NCI-H146 (cell line): ENCODE measurements at places on chromosomes 2 and 18.
A peak's percentile ranks its signal among the peaks of the same experiment; 100 is the strongest.

DNA sequence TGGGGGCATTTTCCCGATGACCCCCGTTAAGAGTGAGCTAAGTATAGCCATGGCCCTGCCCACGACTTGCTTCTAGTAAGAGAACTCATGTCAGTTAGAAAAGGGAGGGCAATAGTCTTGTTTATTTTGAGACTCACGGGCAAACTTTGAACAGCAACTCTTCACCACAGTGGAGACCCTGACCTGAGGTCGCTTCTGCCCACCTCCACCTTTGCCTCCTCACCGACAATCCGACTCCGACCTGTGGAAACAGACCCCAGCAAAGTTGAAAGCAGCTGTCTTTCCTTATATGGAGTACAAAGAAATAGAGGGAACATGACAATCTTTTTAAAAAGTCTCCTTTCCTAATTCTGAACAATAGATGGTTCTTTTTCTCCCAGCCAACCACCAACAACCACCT is 155.0 kb upstream of the GCFC2 start:
- no peak for DNase-seq

DNA sequence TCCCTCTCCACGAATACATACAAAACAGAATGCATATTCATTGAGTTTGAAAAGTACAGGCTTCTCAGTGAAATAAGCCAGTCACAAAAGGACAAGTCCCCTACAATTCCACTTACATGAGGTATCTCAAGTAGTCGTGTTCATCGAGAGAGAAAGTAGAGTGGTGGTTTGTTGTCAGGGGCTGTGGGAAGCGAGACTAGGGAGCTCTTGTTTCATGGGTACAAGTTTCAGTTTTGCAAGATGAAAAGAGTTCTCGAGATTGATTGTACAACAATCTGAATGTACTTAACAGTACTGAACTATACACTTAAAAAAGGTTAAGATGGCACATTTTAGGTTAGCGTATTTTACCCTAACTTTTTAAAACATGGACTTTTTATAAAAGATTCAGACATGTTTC is 71.5 kb upstream of the TTC39C start:
- no peak for DNase-seq

DNA sequence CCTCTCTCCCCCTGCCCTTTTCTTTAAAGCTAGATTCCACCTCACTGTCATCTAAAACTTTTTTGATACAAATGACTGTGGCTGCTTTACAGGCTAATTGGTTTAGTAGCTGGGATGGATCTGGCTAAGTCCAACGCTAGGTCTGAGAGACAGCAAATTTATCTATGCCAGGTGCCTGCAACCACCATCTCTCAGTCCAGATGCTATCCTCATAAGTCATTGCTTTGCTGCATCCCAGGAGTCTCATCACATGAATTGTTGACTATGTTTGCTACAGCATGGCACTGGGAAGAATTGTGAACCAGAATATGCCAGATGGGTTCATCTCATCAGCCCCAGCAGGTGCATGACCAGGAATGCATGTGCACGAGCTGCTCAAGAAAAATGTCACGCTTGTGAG is 100.0 kb upstream of the PID1 start:
- no peak for DNase-seq

- DNase-seq = no peak
These were observed 25.3 kb downstream of the NABP1 start for GRCh38 chr2:191703079-191703725.

DNA sequence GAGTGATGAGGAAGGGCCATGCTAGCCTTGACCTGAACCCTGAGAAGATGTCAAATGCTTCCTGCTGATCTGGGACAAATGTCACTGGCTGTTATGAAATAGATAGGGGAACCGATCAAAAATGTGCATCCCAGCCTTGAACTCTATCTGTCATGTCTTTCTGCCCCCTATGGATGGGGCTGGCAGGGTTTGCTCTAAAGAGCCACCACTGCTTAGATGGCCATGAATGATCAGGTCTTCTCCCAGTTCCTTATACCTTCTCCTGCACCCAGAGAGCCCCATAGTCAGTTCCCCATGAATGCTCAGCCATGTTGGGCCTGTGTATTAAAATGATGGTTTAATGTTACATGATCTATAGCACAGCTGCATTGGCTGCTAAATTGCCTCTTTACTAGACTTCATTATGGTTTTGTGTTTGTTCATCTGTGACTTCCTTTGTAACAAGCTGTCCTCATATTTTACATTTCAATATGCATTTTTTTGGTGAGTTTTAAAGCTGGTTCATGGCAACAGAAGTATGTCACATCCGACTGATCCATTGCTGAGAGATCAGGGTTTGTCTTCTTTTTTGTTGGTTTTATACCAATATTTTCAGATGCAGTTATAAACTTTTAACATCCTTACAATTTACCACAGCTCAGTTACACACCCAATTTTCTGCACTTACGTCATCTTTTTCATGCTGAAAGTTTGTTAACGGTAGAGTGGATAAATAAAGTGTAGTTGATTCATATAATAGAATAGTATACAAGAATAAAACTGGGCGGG is 56.3 kb upstream of the SMAD2 start:
- DNase-seq = peak; percentile 51

- DNase-seq = no peak
These were observed 141.4 kb downstream of the FAM124B start for GRCh38 chr2:224260372-224261020.

- DNase-seq = no peak
These were observed 46.3 kb downstream of the MYO1B start for GRCh38 chr2:191291471-191291870.

DNA sequence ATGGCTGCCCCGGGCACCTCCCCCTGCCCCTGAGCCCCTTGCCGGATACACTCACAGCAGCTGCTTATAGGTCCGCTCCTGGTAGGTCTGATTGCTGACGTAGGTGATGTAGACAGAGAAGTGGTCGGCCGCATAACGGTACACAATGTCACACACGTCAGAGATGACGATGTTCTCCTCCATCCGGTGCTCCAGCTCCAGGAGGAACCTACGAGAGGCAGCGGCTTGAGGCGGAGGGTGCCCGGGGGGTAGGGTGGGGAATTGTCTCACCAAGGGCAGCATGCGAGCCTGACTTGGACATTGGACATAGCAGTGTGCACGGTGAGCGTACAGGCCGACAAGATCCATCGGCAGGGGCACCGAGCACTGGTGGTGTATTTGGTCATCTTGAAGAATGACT is 22.8 kb downstream of the SNORC start:
- no peak for DNase-seq

DNA sequence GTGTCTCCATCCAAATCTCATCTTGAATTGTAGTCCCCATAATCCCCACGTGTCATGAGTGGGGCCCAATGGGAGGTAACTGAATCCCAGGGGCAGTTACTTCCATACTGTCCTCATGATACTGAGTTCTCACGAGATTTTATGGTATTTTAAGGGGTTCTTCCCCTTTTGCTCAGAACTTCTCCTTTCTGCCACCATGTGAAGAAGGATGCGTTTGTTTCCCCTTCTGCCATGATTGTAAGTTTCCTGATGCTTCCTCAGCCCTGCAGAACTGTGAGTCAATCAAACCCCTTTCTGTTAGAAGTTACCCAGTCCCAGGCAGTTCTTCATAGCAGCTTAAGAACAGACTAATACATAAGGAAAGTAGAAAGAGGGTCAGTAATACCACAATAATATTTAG is 480.4 kb downstream of the KCNJ3 start:
- DNase-seq = no peak

GRCh38 chr2:59604123-59604522 is 949.3 kb downstream of the BCL11A start:
- DNase-seq = no peak

- no peak for DNase-seq
These were observed 12.7 kb downstream of the KDM3A start for GRCh38 chr2:86453836-86454235.

DNA sequence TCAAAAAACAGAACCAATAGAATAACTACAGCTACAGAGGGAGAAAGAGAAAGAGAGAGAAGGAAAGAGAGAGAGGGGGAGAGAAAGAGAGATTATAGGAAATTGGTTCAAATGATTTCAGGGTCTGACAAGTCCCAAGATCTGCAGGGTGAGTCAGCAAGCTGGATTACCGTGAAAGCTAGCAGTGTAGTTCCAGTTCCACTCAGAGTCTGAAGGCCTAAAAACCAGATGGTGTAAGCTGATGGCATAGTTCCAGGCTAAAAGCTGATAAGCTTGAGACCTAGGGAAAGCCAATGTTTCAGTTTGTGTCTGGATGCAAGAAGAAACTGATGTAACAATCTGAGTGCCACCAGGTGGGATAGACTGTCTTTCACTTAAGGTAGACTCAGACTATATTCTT is 397.7 kb downstream of the TRIB2 start:
- no peak for DNase-seq

DNA sequence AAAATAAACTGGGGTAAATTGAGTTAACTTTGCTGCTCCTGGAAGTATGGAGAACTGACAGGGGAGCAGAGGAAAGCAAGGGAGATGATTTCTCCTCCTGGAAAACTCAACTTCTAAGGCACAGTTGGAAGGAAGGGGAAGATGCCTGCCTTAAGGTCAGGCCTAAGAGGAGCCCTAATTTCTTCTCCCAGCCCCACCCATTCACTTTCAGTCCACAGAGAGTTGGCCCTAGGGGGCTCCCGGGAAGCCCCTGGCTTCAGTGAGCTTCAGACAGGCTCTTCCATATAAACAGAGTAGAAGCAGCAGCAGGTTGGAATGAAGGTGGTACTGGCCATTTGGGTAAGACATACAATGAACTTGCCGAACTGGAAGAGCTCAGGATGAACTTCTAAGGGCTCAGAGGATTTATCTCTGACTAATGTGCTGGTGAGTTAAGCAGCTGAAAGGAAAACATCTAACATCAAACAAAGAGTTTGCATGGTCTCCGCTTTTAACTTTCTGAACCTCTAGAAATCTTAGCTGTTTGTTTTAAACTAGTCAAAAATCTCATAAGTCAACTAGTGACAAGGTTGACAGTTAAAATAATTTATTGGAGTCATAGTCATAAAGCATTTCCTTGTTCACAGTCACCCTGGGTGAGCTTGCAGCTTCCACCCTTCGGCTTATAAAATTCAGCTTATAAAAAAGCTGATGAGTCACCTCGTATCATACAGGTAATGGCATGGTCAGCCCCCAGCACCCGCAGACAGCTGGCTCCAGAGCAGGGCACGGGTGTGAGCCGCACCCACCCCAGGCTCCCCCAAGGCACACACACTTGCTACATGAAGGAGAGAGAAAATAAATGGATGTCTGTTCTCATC is 9.8 kb downstream of the MALL start:
- DNase-seq = no peak

- no peak for DNase-seq
These were observed 1262.9 kb downstream of the SUCLG1 start for GRCh38 chr2:83196225-83196624.
